ENCODE measurements at places on chromosomes 16 and 17. TPM values are rescaled to one million over a fixed set of nuclear protein-coding genes. Genes with fewer than 3 reads are reported as not detected.

Gene THOC6
- 13.7 TPM for total RNA-seq

Gene GNG13
- not detected for total RNA-seq

Gene PAGR1
- 19.3 TPM for total RNA-seq

Gene AGRP
- total RNA-seq: not detected

Gene IL4R
- total RNA-seq: 14.0 TPM

Gene TCAP
- total RNA-seq: 20.7 TPM

Gene ADORA2B
- total RNA-seq: 11.2 TPM

Gene PRR11
- 4.0 TPM for total RNA-seq

Gene CACNG5
- total RNA-seq: not detected

Gene EVI2B
- total RNA-seq: 4.0 TPM

Gene UBFD1
- 31.9 TPM for total RNA-seq

Gene TAF15
- total RNA-seq: 85.4 TPM

Gene DNASE1L2
- 17.3 TPM for total RNA-seq

Gene GLTPD2
- total RNA-seq: not detected

Gene IL17C
- 0.39 TPM for total RNA-seq

Gene TXNL4B
- total RNA-seq: 9.3 TPM

Gene MTSS2
- total RNA-seq: 30.2 TPM

Gene PTGES3L
- 4.8 TPM for total RNA-seq

Gene DOC2B
- 4.4 TPM for total RNA-seq

Gene ACSM5
- total RNA-seq: 0.79 TPM

Gene MYH1
- 3.2 TPM for total RNA-seq

Gene MFAP4
- total RNA-seq: 126 TPM

Gene PITPNC1
- 9.3 TPM for total RNA-seq

Gene SCIMP
- 0.99 TPM for total RNA-seq

Gene RNF222
- 3.3 TPM for total RNA-seq

Gene VPS35
- total RNA-seq: 81.5 TPM

Gene LYRM1
- total RNA-seq: 25.4 TPM

Gene C1QTNF1
- total RNA-seq: 15.8 TPM

Gene CDH11
- 102 TPM for total RNA-seq

Gene DLX4
- 2.3 TPM for total RNA-seq

Gene ITGAL
- total RNA-seq: 6.1 TPM

Gene ALDH3A1
- 2.0 TPM for total RNA-seq

Gene FBXW10B
- 3.6 TPM for total RNA-seq
